Activated CD8-positive, alpha-beta memory T cell treated with anti-CD3 and anti-CD28 coated beads for 1 hour (primary cell): ENCODE measurements at places on chromosomes 1 and 21.

- DNase-seq: no peak
Observed at GRCh38 chr1:88701275-88701674, 17.2 kb downstream of the PKN2 start.

DNA sequence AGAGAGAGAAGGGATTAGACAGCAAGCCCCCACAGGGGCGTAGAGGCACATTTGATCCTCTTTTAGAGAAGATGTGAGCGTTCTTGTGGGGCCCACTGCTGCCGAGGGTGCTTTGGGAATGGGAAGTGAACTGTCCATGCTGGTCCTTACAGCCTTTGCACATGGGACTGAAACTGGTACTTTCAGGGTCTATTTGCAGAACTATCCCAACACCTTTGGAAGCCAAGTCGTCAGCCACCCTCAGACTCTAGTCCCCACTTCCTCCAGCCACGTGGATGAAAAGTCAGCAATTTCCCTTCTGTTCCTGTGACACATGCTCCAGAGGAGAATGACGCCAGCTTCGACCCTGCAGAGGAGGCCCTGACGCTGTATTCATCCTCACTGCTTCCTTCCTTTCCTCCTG, 2.6 kb upstream of the RAB7B start:
- no peak for DNase-seq

DNA sequence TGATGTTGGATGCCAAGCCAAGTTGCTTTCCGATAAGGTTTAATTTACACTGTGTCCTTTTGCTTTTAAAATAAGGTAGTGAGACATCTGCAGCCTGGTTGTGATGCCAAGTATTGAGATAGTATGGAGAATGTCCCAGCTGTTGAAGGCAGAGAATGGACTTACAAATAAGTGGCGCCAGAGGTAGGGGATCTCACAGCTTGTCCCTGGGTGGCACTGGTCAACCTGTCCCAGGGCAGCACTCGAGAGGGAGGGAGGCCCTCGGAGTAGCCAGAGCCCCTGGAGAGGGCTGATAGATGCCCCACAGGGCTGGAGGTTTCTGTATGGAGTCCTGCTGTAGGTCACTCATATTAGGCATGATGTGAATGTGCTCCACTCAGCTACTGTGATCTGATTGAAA, 98.5 kb downstream of the GALNT2 start:
- DNase-seq: no peak

- no peak for DNase-seq
Observed at GRCh38 chr1:20298626-20299025, 8.0 kb downstream of the VWA5B1 start.

GRCh38 chr1:169959686-169960085, 66.0 kb upstream of the SCYL3 start:
- no peak for DNase-seq

DNA sequence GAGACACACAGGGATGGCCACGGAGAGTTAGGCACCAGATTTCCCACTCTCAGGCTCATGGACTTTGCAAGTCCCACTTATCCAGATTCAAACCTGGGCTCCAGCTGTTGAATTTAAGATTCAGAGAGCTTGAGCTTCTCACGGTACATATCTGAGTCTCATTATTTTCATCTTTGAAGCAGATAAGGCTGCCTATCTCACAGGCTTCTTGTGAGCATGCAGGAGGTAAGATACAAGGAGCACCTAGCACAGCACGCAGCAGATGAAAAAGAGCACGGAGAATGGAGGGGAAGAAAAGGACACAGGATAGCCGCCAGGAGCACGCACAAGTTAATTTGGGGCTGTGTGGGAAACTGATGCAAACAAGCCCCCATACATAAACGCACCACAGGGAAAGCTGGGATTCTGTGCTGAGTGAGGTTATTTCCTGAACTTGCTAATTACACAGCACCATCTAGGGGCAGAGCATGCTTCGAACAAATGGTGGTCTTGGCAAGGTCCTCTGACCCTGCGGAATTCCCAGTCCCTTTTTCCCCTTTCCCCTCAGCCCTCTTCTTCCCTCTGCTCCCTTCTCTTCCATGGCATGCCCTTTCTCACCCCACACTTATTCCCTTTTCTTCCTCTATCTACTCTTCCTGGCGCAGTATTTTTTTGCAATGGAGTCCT, 134.7 kb upstream of the VANGL1 start:
- no peak for DNase-seq

DNA sequence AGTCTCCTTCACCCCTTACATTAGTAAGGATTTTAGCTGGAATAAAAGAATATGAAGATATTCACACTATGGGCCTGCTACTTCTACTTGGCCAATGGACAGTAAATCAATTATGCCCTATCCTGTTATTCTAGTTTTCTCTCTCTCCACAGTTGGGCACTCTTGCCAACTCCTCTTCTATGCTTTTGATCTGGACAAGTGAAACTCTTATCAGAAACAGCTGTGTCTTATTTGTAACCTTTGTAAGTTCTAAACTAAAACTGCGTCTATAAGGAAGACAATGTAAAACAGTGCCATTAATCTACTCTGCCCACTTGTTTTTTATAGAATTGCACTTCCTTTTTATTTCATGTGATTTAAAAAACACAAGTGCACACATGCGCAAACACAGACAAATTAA, 244.0 kb upstream of the DMRTA2 start:
- no peak for DNase-seq

- DNase-seq: no peak
Observed at GRCh38 chr1:150550222-150551050, 1.2 kb downstream of the ADAMTSL4 start.

DNA sequence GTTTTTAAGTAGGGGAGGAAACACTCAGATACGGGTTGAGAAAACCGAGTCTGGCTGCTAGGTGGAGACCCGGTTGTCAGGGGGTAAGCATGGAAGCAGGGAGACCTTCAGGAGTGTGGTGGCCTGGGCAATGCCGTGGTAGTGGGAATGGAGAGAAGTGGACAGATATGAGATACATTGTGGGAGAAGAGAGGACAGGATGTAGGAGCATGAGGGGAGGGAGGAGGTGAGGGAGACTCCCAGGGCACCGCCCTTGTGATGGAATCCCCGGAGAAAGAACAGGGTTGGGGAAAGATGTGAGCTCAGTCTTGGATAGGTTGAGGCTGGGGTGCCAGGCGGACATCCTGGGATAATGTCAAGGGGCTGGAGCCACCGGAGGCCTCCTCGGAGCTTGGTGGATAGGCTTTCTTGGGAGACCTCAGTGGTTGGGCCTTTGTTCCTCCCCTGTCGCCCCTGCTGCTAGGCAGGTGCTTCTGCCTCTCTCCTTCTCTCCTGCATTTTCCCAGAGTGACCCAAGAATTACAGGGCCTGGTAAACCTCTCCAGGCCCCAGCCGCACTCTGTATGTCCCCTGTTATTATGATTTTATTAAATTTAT, 21.3 kb downstream of the ZNF362 start:
- DNase-seq: no peak

GRCh38 chr1:32186077-32186476, 6.6 kb downstream of the TXLNA start:
- DNase-seq: no peak

GRCh38 chr1:20610970-20611369, 22.1 kb downstream of the CDA start:
- DNase-seq: no peak

GRCh38 chr1:109502364-109502851, 7.1 kb downstream of the AMIGO1 start:
- DNase-seq: no peak

DNA sequence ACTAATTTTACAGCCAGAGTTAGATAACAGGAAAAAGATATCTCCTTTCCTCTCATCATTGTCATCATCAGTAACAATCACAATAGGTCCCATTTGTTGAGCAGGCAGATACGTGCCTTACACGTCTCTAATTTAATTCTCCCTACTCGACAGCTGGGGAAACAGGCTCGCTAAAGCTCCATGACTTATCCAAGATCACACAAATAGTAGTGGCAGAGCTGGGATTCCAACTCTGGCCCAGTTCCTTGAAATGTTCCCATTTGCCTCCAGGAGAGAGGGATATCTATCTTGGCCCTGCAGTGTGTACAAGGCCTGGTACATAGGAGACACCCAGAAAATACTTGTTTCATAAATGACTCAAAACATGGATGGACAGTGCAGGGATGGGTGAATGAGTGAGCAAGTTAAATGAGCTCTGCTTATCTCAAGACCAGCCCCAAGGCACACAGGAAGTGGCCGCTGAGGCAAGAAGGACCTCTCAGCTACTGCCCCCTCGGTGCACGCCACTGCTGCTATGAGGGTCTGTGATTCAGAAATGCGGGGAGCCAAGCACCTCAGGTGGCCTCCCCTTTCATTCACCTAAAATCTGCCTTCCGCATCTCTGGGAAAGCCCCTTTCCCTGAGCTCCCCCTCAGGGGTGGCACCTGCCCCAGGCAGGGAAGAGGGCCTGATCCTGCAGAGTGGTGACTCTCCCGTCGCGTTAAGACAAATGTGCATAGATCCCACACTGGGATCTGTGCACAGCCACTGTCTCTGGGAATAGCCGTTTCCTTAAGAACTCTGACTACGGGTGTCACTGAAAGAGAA, 3.6 kb downstream of the KCNN3 start:
- DNase-seq: no peak

DNA sequence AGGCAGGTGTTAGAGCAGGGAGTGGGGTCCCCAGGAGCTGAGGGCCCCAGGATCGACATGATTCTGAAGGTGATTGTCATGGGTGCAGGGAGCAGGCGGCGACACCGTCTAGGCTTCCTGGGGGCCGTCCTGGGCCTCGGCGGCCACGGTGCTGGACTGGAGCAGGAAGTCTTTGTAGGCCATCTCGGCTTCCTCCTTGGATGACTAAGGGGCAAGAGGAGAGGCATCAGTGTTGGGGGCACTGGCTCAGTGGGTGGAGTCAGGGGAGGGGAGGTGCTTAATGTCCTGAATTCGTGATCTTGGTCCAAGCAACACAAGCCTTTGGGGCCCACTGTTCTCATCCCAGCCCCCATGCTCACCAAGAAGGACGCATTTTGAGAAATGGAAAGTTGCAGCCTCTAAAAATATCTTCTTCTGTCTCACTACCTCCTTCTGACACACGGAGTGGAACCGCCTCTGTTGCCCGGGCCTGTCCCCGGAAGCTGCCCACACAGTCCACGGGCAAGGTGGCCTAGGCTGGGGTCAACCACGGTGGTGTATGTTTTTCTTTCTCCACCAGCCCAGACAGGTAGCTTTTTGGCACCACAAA, 8.6 kb upstream of the FCMR start:
- no peak for DNase-seq

DNA sequence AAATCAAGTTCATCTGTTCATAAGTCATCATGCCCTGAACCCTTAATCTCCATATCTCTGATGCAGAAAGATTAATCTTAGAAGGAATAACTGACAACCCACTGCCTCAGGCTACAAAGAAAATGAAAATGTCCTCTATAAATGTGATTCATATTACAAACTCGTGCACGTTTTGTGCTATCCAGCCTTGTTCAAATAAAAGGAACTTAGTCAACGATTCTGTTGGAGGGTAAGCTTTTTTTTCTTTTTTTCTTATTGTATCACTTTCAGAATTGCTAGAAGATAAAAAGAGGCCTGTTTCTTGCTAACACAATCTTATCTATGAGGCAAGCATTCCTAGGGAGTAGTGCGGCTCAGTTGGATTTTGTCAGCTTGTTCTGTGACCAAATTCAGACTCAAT, 228.4 kb downstream of the TM2D1 start:
- no peak for DNase-seq

- no peak for DNase-seq
Observed at GRCh38 chr1:47849005-47849521, 148.1 kb downstream of the TRABD2B start.

- DNase-seq: no peak
Observed at GRCh38 chr1:78005755-78006154, 1.0 kb downstream of the DNAJB4 start.

- no peak for DNase-seq
Observed at GRCh38 chr1:226786550-226786949, 47.5 kb upstream of the ITPKB start.

GRCh38 chr1:3366126-3367051, 88.1 kb upstream of the ARHGEF16 start:
- no peak for DNase-seq

GRCh38 chr1:178324003-178324402, 172.8 kb downstream of the CLEC20A start:
- DNase-seq: no peak

DNA sequence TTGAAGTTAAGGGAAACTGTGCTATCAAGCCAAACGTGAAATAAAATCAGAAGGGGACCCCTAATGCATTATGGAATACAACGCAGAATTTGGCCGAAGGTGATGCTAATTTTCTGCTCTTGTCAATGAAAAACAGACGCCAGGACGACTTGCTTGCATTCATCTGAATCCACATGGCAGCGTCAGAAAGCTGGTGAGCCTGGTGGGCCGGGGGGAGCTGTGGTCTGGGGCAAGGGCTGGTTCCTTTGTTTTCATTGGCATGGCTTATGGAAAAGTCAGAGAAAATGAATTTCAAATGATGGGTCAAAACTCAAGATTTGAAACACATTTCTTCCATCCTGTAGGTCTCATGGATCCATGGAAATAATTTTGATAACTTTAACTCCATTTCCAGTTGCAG, 86.4 kb upstream of the RUNX1 start:
- no peak for DNase-seq

- DNase-seq: no peak
Observed at GRCh38 chr1:207280706-207281105, 40.8 kb upstream of the CD55 start.

GRCh38 chr1:10065760-10066159, 33.0 kb downstream of the UBE4B start:
- no peak for DNase-seq

DNA sequence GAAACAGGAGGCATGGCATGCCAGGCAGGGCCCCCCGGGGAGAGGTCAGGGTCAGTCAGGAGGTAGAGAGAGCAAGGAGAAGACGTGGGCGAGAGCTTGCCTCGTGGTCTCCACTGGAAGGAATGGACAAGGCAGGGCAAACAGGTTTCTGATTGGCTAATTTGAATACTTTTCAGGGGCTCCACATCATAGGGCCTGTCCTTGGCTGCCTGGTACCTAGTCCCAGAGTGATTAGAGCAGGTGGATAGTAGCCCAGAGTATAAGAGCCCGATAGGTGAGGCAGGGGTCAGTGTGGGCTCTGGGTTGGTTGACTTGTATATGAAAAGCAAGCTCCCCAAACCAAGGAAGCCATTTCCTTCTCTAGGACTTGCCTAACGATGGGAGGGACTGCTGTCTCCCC, 178.6 kb downstream of the ZP4 start:
- no peak for DNase-seq

GRCh38 chr1:19511116-19511515, 25.8 kb upstream of the CAPZB start:
- no peak for DNase-seq

DNA sequence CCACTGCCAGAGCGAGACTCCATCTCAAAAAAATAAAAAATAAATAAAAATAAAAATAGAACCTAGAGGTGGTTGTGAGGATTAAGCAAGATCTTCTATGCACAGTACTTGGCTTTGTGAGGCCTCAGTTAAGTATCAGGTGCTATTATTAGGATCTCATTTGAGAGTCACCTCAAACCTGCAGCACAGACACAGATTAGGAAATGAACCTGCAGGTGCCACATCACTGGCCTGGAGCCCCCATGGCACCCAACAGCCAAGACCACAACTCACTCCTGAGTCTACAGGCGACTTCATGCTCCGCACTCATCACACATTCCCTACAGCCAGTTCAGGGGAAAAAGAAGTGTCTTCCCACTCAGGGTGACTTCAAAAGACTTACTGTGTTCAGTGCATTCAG, 176.8 kb downstream of the SLC45A1 start:
- no peak for DNase-seq

- no peak for DNase-seq
Observed at GRCh38 chr1:56569661-56570060, 9.7 kb downstream of the PLPP3 start.
